ENCODE measurements at places on chromosomes 4 and X.

DNA sequence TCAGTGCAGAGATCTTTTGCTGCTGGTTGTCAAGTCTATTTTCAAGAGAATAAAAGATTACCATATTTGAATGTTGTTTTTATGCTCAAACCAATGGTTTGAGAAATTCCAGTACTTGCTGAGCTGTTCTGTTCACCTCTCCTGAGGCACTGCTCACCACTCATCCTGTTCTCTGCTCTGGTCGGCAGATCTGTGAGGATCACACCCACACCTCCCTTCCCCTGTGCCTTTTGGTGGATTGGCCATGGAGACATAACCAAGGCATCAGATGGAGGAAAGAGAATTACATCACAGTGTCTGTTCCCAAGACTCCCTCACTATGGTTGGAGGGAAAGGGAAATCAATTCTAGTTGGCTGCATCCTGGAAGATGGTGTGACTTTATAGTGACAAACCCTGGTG, 391.6 kb downstream of the ARHGAP24 start:
- no peak for DNase-seq

GRCh38 chr4:167000141-167000852, 234.0 kb downstream of the SPOCK3 start:
- DNase-seq: no peak

- DNase-seq: no peak
Measured at GRCh38 chrX:78653118-78653822, 5.9 kb downstream of the RTL3 start.

- DNase-seq: no peak
Measured at GRCh38 chrX:16822723-16823122, 36.5 kb downstream of the TXLNG start.

GRCh38 chr4:105129286-105130040, 17.2 kb upstream of the TET2 start:
- DNase-seq: no peak

- no peak for DNase-seq
Measured at GRCh38 chrX:16934185-16934584, 12.3 kb upstream of the REPS2 start.

DNA sequence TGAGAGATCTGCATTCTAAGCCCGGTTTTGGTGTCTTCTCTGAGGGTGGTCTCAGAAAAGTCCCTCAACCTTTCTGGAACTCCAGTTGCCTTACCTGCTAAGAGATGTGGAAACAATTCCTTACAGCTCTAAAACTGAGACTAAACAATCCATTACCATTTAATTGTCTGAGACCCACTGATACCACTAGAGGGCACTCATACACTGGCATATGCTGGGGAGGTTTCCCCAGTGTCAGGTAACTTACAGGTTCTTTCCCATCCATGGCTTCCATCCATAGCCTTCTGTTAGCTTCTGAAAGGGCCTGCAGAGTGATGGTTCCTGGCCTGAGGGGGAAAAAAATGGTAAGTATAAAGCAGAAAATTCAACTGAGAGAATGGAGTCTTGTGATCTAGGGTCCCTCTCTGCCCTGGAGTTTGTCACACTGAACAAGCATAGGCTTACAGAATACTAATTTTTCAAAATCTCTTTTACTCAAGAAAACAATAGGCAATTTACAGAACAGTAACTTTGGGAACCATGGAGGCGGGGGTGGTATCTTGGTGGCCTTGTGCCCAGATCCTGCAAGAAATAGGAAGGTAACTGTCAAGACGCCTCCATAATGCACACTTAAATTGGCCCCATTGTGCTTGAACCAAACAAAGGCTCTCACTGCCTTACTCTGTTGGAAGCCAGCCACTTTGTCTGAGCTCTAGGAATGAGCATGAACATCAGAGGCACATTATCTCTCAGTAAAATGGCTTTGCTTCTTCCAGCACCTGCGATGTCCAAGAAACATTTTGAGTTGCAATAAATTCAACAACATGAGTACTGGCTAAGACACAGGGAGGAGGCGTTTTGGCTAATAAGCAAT, 236.1 kb downstream of the OPHN1 start:
- DNase-seq: peak; percentile 11

DNA sequence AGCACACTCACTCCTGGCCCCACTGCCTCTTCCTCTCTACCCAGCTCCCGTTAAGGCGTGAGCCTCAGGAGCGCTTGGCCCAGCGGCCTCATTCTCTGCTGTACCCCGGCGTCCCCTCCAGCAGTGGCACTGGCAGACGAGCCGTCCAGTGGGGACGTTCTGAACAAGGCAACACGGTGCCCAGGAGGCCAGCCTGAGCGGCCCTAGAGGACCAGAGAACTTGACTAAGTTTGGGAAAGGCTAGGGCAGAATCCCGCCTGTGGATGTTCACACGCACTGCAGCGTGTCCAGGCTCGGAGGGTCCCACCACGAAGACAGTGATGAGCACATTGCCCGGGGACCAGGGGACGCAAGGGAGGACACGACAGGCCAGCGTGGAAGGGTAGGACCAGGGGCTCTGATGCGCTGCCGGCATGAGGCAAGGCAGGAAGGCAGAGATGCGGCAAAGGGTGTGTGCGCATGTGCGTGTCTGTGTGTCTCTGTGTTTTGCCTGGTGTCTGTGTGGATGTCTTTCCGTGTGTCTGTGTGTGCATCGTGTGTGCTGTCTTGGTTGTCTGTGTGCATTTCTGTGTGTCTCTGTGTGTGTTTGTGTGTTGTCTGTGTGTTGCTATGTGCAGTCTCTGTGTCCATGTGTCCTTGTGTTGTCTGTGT, 89.4 kb downstream of the ABLIM2 start:
- DNase-seq: no peak

GRCh38 chrX:115018040-115018647, 728 bp upstream of the IL13RA2 start:
- no peak for DNase-seq

DNA sequence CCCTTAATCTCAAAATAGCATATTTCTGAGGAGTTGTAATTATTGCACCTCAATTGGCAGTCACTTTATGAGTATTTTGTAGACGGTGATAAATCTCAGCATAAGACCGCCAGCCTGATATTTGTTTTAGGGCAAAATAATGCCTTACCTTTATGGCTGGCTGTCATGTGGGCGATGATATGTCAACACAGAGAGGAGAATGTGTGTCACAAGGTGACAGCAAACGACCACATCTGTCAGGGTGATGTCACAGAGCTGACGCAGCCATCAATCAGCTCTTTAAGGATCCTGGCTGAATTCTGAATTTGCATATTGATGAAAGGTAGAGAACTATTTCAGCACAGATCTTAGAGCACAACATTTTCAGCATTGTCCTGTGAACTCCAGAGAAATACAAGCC, 209.7 kb downstream of the CEP135 start:
- no peak for DNase-seq

- DNase-seq: no peak
Measured at GRCh38 chr4:186249785-186250754, 15.9 kb upstream of the F11 start.

All from activated CD4-positive, alpha-beta T cell treated with anti-CD3 and anti-CD28 coated beads for 4 hours (primary cell).